ENCODE measurements at places on chromosomes 4 and X.

GRCh38 chr4:173958445-173958844 lies 325.0 kb downstream of the FBXO8 start:
- no peak for DNase-seq

DNA sequence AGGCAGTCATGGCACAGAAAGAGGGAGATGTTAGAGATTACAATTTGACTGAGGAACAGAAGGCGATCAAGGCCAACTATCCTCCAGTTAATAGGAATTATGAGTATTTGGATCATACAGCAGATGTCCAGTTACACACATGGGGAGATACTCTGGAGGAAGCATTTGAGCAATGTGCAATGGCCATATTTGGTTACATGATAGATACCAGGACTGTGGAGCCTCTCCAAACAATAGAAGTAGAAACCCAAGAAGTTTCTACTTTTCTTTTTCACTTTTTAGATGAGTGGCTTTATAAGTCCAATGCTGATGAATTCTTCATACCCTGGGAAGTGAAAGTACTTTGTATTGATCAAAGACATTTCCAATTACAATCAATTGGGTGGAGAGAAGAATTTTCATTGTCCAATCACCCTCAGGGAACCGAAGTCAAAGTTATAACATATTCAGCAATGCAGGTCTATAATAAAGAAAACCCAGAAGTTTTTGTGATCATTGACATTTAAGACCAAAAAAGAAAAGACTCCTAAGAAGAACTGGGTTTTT lies 139.1 kb downstream of the MAB21L2 start:
- no peak for DNase-seq

DNA sequence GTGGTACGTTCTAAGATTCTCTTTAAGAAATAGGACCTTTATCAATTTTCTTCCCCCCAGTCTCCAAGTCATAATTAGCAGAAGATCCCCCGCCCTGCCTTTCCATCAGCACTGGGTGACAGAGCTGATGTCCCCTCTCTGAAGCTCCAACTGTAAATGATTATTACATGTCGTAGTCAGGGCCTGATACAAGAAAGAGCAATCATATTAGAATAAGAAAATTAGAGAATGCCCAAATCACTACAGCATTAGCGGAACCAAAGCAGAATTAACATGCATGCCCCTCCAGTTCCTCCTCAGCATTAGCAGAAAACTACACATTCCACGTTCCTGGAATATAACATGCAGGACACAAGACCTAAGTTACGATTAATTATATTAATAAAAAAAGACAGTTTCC lies 717 bp downstream of the GPM6B start:
- no peak for DNase-seq

DNA sequence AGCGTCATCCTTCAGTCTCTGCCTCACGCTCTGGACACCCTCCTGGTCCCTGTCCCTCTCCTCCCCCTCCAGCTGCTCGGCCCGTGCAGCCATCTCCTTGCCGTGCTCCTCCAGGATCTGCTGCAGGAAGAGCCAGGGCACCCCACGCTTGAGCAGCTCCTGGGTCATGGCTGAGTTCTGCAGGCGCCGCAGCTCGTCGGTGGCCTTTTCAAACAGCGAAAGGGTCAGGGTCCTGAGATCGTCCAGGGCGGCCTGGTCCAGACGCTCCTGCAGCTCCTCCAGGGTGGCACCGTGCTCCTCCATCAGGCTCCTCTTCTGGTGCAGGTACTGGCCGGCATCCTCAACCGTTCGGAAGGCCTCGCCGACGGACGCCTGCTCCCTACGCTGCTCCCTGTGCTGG lies 85.8 kb downstream of the EVC2 start:
- DNase-seq, result no peak

- DNase-seq, result no peak
These were observed 17.6 kb upstream of the SCML1 start for GRCh38 chrX:17719711-17720110.

GRCh38 chr4:74930162-74930561 lies 2.8 kb upstream of the PARM1 start:
- no peak for DNase-seq

DNA sequence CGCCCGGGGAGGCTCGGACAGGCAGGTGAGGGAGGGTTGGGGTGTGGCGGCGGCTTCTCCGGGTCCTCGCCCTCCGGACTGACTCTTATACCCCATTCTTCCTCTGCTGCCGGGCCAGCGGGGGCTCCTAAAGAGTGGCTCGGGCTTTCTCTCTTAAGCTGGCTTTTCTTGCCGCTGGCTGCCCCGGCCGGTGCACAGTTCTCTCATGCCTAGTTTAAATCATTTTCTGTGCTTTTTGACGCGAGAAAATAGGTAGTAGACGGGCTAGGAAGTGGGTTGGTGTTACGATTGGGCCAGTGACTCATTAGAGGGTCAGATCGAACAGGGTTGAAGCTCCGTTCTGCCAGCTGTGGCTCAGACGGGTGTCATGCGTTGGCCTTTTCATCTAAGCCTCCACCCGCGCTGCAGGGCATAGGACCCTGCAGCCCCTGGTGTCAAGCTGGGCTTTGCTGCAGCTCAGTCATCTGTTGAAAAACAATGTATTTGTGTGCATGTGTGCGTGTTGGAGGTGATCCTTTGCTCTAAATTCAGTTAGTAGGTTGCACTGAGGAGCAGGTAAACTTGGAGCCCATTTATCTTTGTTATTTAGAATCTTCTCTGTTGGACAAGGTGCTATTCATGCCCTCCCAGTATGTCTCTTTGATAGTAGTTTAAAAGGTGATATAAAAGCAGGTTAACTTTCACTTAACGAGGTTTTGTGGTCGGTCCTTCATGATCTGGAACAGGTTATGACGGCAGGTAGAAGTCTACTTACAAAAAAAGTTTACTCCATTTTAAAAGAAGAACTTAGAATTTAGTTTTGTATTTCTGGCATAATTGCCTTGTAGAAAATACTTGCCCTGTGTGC lies 802 bp downstream of the BMP2K start:
- no peak for DNase-seq

GRCh38 chr4:184616633-184617551 lies 32.4 kb downstream of the CASP3 start:
- DNase-seq, result no peak

DNA sequence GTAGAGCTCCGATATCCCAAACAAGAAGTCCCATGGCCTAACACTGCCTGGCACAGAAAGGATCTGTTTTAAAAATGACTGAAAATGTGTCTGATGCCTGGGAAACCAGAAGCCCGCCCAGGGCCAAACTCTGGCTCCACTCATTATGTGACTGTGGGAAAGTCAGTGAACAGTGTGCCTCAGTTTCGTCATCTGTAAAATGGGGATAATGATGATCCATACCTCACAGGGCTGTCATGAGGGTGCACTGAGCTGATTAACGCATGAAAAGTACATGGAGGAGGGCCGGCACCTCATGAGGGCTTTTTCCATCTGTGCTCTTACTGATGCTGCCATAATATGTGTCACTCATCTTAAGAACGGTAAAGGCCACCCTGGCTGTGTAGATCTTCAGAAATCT lies 5.1 kb downstream of the SLC2A9 start:
- DNase-seq, result no peak

DNA sequence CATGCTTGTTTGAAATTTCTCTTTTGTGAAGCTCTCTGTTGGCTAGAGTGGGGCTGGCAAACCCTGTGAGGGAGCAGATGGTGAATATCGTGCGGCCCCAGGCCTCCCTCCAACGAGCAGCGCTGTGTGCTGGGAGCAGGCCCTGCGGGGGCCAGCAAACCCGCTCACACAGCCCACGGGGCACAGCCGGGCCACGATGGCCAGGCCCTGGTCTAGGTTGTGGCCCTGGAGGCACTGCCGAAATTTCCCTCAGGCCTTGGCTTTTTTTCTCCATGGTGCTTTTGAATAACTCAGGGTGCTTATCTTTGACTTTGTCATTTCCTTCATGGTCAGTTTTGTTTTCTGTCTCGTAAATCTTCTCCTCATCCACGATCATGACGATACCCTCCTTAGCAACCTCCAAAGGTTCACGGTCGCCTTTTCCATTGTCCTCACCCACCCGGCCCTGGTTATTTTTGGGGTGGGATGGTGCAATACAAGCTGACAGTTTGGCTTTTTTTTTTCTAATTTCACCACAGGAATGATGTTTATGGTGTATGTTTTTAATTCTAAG lies 20.7 kb downstream of the PCGF3 start:
- no peak for DNase-seq

GRCh38 chr4:34950926-34951325 lies 1293.4 kb downstream of the ARAP2 start:
- DNase-seq, result no peak

DNA sequence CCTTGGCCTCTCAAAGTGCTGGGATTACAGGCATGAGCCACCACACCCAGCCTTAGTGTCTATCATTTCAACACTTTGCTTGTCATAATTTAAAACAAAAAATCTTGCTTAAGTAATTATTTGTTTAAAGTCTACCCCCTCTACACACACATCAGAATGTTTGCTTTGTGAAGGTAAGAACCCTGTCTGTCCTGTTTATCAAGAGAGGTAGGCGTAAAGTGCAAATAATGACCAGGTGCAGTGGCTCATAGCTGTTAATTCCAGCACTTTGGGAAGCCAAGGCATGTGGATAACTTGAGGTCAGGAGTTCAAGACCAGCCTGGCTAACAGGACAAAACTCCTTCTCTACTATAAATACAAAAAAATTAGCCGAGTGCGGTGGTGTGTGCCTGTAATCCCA lies 326.7 kb upstream of the CLNK start:
- no peak for DNase-seq

- no peak for DNase-seq
These were observed 787.1 kb upstream of the FTHL17 start for GRCh38 chrX:31858915-31859314.

DNA sequence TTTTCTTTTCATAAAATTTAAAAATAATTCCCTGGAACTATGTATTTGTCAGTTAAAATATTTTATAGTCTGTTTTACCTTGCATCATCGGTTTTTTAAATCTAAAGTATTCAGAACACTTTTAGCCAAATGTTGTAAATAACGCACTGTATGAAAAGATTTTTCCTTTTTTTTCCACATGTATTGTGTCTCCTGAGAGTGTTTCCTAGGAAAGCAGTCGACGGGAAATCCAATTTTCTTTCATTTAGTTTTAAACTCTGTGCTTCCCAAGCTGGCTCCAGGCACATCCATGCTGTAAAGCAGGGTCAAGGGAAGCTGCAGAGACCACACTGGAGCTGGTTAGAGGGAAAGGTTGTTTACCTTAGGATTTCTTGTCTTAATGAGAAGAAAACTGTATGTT lies 1724.3 kb upstream of the TENM3 start:
- DNase-seq, result no peak

Measured in AG04449 (cell line).